NCI-H2171 treated with DMSO at 0.1 percent for 48 hours (cell line): ENCODE measurements at places on chromosomes 3 and 15.

GRCh38 chr3:142656575-142656974 lies 60.4 kb downstream of the PLS1 start:
- no peak for DNase-seq

DNA sequence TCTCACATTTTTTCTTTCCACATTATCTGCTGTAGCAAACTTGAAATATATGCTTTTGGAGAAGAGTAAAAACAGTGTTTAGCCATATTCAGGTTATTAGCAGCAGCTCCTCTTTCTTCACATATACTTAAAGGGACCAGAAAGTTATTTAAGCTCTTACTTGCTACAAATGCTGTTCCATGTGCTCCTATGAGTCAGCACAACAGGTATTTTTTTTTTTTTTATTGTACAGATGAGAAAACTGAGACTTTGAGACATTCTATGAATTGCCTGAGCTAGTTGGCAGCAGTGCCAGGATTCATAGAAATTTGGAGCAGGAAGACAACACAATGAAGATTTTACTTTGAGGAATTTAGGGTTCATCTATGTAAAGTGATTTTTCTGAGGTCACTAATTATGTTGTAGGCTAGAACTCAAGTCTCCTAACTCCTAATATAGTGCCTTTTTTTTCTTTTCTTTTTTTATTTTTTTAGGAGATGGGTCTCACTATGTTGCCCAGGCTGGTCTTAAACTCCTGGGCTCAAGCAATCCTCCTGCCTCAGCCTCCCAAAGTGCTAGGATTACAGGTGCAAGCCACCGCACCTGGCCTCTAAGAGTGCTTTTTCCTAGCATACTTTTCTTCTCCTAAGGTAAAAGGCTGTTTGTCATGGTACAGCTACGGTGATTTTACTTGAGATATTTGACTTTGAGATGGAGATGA lies 23.6 kb downstream of the SETD5 start:
- DNase-seq: peak; percentile 9

DNA sequence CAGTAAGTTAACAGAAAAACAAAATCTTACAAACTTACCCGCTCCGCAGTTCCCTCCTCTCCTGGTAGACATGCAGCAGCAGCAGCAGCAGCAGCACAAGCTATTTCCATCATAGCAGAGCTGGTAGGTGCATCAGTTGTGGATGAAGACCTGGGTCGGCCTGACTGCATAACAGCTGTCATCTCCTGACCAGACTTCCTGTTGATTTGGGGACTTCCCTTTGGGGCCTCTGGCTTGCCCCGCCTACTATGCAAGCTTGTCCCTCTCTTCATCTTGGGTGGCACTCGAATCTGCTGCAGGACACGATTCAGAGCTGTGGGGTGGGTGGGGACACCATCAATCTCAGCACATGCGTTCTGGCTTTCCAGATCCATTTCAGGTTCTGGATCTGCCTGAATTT lies 65.7 kb downstream of the TMCC1 start:
- DNase-seq: no peak

DNA sequence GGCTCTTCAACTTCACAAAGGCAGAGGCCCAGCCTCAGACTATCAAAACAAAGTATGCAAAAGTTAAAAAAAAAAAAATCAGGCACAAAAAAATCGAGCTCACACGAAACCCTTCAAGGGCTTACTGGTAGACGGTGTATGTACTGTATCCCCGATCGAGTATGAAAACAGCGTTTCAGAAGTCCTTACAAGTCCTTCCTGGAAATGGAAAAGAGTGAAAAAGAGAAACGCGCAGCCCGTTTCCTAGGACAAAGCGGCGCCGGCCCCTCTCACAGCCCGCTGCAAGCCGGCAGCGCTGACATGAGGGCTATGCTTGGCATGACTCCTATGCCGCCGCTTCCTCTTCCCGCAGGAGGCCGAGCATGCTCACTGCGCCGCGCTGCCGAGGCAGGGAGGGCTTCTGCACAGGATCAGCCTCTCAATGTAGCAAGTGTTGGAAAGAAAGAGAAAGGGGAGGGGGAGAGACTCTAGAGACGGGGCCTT lies at the start of gene VGLL4:
VGLL4 (minus strand) TSS at position 311 of the 483 bp plus-strand sequence. CDS start 397 bp downstream, outside the sequence.
- peak; percentile 79 for DNase-seq

DNA sequence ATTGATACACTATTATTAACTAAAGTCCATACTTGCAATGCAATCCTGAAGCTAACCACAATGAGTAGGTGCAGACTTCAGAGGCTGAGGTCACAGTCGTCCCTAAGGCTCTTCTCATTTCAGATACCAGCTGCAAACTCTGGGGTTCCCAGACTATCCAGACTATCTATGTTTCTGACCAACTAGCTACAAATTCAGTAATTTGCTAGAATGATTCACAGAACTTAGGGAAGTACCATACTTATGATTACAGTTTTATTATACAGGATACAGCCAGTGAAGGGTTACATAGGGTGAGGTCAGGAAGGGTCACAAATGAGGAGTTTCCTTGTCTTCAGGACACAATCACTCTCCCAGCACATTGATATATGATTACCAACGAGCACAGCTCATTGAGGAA lies 36.5 kb downstream of the PPM1L start:
- no peak for DNase-seq

DNA sequence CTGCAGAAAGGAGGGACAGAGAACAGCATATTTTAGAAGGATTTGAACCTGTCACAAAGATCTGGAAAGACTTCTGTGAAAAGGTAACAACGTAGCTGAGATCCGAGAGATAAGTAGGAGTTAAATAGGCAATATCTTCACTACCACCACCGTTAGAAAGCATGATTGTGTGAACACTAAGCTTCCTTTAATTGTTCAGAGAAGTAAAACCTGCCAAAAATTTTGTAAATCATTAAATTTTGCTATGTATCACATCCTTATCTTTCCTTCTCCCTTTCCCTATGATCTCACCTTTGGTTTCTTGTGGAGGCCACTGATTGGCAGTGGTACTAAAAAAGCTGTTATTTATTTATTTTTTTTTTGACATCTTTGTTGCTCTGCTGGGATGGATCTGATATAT lies 346.9 kb downstream of the NLGN1 start:
- DNase-seq: no peak

DNA sequence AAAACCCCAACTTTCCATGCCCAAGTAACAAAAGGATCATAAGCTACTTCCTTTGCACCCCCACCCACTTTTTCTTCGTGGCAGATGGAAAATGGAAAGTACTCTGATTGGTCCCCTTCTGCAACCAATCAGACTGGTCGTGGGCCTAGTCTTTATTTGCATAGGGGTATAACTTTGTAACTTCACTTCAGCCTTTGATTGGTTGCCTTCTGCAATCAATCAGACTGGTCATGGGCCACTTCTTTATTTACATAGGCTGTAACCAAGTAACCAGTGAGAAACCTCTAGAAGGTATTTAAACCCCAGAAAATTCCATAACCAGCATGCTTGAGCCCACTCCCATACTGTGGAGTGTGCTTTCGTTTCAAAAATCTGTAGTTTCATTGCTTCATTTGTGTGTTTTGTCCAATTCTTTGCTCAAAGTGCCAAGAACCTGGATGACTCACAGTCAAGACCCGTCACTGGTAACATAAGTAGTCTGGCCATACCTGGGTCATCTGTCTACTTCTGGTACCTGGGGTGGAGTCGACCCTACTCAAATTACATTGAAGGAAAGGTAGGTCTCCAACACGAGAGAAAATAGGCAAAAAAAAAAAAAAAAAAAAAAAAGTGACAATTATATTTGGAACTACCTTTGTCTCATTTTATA lies 41.9 kb downstream of the CMTM8 start:
- DNase-seq: no peak

DNA sequence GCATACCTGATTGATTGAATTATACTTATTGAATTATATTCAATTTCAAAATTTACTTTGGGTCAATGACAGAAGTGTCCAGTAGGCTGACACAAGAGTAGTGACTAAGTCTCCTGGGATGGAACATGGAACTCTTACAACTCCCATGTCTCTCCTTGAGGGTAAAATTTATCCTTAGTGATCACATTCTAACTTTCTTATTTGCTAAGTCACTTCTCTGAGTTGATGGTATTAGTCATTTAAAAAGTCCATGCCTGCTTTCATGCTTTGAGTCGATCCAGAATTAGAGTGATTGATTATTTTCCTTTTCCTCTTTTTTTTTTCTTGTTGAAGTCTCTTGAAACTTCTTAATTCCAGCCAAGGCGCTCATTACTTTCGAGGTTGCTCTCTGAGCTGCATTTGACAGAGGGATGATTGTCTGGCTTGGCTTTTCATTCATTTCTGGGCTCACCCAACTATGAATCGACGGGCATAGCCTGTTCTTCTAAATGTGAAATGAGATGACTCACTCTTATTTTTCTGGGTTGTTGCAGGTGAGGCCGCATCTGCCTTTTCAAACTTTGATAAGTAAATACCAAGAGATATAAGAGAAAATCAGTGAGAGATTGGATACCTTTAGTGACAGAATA lies 34.9 kb downstream of the LRRC3B start:
- DNase-seq: no peak

DNA sequence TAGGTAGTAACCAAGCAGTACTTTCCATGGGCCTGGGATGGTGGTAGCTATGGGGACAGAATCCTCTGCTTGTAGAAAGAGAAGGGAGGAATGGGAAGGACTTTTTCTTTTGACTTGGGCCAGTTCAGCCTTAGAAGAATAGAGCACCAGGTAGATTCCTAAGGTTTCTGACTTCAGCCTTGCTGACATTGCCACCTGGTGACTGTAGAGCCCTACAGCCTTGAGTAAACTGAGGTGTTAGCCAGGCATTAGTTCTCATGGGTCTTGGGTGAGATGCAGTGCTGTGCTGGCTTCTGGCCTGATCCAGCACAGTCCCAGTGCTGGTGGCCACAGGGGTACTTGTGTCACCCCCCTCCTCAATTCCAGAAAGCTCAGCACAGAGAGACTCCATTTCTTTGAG lies 171.1 kb downstream of the ZBBX start:
- DNase-seq: no peak

DNA sequence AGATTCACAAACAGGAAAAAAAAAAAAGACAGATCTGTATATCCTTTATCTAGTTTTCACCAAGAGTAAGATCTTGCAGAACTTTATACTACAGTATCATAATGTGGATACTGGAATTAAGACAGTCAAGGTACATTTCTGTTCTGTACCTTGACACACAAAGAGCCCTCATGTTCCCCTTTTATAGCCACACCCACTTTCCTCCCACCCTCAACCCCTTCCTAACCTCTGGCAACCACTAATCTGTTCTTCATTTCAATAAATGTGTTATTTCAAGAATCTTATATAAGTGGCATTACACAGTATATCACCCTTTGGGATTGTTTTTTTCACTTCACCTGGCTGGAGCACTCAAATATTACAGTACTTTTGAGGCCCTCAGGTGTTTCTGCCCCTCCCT lies 3.6 kb upstream of the RAB6B start:
- DNase-seq: no peak

DNA sequence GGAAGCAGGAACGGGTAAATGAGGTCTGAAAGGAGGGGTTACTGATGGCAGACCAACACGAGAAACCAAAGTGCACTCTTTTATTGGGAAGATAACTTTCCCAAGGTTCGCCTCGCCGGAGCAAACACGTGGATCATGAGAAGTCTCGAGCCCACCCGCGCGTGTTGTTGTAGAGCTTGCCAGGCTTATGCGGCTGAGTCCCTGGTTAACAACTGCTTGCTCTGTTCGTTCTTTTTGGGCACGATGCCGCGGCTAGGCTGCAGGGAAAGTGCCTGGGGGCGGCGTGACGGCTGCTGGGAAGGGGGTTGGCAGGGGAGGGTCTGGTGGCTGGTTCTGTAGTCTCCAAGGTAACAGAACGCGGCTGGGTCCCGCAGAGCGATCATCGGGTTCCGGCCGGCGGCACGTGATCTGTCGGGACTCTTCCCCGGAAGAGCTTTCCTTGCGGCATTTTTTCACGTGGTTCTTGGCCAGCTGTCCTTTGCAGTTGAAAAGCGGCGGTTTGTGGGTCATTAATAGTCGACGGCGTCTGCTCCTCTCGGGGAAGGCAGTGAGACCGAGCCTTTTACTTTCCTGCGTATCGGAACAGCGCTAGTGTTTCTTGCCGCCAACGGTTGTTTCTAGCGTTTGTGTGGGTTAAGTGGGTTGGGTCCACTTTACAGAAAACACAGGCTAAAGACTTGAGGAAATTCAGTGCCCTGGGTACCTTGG lies 1.5 kb downstream of the MGA start:
- DNase-seq: peak; percentile 25

DNA sequence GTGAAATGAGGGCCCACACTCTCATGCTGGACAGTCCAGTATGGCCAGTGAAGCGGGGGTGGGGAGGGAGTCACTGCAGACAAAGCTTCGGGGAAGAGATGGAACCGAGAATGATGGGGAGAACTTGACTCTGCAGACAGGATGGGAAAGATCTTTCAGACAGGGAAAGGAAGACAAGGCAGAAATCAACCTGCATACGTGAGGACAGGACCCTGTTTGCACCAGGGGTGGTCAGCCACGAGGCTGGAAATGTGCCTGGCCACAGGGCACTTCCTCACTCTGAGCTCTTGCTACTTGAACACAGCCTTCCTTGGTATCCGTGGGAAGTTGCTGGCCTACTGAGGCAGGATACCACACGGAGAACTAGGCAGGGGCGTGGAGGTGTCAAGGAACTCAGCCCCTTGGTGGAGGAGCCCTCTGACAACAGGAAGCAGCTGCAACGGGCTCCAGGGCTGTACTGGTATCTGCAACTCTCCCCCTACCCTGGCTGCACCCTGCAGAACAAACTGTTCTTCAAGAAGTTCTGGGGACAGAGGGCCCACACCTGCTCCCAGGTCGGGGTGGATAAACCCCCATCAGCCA lies 9.3 kb upstream of the SRP14 start:
- DNase-seq: no peak

GRCh38 chr3:178189854-178190253 lies 346.4 kb upstream of the KCNMB2 start:
- DNase-seq: no peak

- no peak for DNase-seq
These were observed 69.4 kb downstream of the SLCO3A1 start for GRCh38 chr15:91922646-91923547.

DNA sequence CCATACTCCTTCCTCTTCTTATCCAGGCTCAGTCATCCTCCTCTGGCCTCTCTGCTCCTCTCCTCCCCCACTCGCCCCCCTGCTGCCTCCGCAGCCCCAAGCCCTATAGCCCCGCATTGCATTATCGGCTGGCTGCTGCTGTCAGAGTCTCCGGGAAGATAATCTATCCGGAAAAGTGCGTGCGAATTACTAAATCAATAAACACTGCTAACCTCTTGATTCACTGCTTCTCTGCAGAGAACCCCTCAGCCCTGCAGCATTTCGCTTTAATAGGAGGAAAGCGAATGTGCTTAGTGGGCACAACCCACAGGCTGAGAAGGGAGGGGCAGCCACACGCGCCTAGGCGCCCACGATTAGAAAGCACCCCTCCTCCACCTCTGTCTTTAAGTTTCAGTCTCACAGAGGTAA lies 167.6 kb downstream of the ABHD5 start:
- no peak for DNase-seq

GRCh38 chr3:187286467-187287059 lies 5.0 kb downstream of the MASP1 start:
- no peak for DNase-seq

DNA sequence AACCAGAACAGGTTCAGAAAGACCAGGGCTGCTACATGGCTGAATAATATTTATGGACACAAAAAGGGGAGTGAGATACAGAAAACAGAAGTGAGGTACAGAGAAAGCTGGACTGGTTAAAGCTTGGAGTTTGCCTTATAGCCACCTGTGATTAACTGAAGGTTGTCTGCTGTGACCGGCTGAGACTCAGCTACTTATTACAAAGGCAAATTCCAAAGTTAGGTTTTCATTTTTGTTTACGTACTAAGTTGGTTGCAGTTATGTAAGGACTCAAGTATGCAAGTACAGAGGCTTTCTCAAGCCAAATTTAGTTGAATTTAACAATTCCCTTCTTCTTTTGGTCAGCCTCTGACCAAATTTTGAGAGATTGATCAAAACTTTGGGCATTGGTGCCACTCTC lies 264.6 kb downstream of the THSD4 start:
- DNase-seq: no peak
